Activated CD8-positive, alpha-beta memory T cell treated with anti-CD3 and anti-CD28 coated beads for 4 hours (primary cell): ENCODE measurements at places on chromosomes 12 and 14.

- DNase-seq, result no peak
Measured at GRCh38 chr14:96207686-96208085, 3.0 kb downstream of the BDKRB2 start.

DNA sequence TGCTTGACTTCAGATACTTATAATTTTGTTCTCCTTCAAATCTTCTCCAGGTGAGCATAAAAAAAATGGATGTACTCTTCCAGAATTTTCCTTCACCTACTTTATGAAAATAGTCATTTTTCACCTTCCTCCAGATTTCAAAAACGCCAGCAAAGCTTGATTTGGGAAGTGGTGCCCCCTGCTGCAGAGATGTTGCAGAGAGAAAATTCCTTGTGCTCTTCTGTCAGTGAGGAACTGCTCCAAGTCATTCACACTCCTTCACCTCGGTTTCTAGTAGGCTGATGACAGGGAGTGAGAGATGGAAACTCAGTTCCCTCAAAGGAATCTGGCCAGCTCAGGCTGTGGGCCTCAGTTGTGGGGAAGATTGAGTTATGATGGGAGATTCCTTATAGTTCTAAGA is 24.2 kb upstream of the RNASE3 start:
- DNase-seq, result no peak

DNA sequence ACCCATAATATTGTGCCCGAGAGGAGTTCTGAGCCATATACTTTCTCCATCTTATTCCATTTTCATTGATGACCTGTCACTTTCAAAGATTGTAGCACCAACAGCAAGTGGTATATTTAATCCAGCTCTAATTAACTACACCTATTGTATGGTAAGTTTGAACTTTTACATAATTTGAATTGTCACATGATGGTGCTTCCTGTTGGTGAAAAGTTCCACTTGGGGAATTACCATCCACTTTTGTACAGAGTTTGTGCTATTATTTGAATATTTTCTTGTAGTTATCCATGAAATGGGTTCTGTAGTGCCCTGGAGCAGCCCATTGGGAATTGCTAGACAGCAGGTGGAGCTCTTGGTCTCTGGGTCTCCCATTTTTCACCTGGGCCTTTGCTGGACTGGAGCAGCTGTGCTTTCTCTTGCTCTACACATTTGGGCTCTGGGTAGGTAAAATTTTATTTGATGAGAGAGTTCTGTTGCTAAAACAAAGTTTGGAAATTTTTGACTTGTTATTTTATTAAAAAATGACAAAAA is 3.0 kb downstream of the SMCO3 start:
- DNase-seq, result no peak

GRCh38 chr12:118185602-118186397 is 49.9 kb downstream of the PEBP1 start:
- no peak for DNase-seq

GRCh38 chr12:76041406-76041805 is 9.8 kb upstream of the PHLDA1 start:
- no peak for DNase-seq

GRCh38 chr12:128820723-128821432 is 2.9 kb downstream of the SLC15A4 start:
- no peak for DNase-seq

- no peak for DNase-seq
Measured at GRCh38 chr14:53948205-53948884, 8.3 kb downstream of the BMP4 start.

GRCh38 chr14:51552275-51552674 is 99.4 kb upstream of the FRMD6 start:
- no peak for DNase-seq

GRCh38 chr14:75223664-75224154 is 47.3 kb upstream of the TMED10 start:
- DNase-seq, result no peak

DNA sequence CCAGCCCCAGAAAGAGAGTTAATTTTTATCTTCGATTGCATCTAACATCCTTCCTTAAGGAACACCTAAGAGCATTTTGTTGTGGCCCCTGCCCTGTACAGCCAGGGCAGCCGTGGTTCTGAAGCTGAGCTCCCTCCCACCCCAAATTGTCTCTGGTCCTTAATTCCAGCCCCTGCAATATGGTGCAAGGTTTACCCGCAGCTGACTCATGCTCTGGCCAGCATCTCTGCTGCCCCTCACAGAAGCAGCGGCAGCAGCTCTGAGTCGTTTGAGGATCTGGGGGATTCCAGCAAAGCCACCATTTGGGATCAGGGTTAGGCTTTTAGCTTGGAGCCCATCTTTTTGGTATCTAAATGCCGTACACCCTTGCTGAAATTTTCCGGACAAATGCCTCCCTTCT is 3.3 kb downstream of the DLK1 start:
- DNase-seq, result no peak

- no peak for DNase-seq
Measured at GRCh38 chr12:123006977-123007376, 26.5 kb downstream of the ARL6IP4 start.

DNA sequence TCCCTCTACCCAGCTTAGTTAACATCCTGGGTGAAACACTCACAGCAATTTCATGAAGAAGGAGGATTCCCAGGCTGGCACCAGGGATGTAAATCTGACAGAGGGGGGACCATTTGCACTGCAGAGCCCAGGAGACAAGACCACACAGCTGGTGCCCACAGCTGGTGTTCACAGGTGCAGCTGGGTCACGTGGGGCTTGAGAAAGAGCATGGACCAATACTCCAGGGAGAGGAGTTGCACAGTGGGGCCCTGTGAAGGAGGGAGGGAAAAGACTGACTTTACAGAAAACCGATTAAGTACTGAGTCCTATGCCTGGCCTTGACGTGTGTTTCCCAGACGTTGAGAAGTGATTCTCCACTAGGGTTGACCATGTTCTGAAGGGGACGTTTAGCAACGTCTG is 1316.7 kb upstream of the TMEM132C start:
- DNase-seq, result no peak

- no peak for DNase-seq
Measured at GRCh38 chr12:121968876-121969275, 50.5 kb downstream of the CFAP251 start.

- DNase-seq, result no peak
Measured at GRCh38 chr14:71050227-71050823, 143.1 kb downstream of the PCNX1 start.

DNA sequence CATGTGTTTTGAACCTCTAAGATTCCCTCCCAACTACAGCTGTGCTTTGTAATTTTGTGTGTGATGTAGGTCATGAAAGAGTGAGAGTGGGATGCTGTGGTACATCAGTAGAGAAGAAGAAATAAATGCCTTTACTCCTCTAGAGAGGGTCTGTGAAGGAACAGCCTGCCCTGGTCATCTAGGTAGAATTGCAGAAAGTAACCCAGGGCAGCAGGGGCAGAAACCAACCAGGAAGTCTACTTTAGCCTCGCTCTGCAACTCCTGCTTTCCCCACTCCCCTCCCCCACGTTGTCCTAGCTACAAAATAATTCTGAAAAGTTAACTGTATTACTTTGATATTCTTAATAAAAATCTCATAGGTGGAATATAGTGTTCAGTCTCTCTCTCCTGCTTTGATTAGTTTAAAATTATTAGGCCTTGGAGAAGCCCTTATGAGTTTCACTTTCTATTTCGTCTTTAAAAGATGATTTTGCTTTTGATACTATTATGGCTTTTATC is 7.5 kb downstream of the TBK1 start:
- DNase-seq, result no peak

- no peak for DNase-seq
Measured at GRCh38 chr12:115223991-115224390, 540.0 kb upstream of the TBX3 start.

DNA sequence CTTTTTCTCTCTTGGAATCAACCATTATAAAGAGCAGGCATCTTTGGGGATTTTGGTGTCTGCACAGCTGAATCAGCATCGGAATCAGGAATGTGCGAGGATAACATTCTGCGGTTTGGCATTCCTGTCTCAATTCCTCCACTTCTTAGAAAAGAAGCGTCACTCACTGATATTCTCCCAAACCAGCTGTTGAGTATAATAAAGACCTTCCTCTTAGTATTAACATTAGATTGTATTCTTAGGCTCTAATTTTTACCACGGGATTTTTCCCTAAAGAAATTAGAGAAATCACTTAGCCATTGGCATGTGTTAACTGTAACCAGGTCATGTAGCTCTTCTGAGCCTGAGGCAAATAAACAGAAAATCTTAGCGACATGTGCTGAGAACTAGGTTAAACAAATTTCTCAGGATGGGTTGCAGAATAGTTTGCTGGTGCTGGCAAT is 128.7 kb downstream of the TMX1 start:
- no peak for DNase-seq

DNA sequence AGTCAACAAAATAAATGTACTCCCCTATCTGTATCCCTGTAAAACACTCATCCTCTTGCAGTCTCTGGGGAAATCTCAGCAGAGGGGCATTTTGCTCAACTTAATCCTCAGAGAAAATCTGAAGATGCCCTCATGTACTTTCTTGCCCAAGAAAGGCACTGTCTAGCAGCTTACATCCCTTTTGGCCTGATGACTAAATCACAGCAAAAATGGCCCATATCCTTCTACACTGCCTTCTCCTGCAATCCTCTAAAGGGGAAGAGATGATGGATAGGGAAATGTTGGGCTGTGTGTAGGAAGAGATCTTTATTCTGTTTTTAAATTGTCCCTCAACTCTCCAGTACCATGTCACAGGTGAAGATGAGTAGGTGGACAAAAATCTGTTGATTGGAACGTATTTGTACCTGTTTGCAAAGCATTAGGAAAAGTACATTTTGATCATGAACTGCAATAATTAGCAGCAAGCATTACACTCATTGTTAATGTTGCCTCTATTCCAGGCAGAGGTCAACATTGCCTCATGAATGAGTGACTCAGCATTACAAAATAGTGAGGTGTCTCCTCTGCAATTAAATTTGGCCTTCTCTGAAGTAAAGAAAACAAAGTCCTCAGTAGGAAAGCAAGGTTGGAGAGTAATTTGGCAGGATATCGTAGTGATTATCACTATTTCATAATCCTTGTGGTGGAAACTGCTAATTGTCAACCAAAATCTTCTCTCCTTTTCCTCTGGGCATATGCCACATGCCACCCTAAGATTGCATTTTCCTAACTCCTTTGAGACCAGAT is 172.4 kb upstream of the CAND1 start:
- no peak for DNase-seq

GRCh38 chr14:71319666-71320065 is 412.4 kb downstream of the PCNX1 start:
- DNase-seq, result no peak

GRCh38 chr14:60812987-60813386 is 78.4 kb downstream of the MNAT1 start:
- no peak for DNase-seq

GRCh38 chr14:100588671-100589070 is 1.5 kb upstream of the BEGAIN start:
- DNase-seq, result no peak

GRCh38 chr14:104519721-104520120 is 59.8 kb upstream of the C14orf180 start:
- no peak for DNase-seq

DNA sequence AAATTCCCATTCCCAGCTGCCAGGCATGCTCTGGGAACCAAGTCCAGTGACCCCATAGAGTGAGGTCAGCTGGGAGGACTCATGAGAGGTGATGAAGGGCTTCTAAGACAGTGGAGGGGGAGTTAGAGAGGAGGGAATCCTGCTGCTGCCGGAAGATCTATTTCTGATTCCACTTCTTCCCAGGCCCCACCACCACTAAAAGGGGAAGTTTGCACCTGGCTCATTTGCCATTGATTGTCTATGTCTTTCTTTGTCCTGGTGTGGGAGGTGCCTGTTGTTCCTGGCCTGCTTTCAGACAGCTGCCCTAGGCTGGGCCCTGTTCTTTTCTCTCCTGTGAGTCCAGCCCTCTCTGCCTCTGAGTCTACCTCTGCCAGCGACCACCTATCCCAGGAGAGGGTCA is 3.0 kb upstream of the KRT6A start:
- no peak for DNase-seq

DNA sequence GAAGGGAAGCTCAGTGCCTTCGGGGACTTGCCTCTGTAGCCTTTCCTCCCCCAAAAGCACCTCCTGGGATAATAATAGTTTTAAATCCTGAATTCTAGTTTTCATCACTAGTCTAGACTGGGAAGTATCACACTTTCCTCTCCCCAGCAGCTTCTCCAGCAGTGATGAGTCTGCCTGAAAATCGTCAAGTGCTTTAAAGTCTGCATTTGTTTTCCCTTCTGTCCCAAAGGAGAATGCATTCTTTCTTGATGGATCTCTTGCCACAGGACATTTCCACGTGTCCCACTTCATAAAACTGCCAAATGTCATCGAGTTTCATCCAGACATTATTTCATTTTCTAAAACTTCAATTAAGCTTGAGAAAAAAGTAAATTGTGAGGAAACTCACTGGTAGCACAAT is 15.0 kb downstream of the CSRP2 start:
- no peak for DNase-seq

GRCh38 chr14:28681681-28682080 is 84.9 kb upstream of the FOXG1 start:
- no peak for DNase-seq

GRCh38 chr14:42628602-42629001 is 1021.9 kb downstream of the LRFN5 start:
- no peak for DNase-seq

DNA sequence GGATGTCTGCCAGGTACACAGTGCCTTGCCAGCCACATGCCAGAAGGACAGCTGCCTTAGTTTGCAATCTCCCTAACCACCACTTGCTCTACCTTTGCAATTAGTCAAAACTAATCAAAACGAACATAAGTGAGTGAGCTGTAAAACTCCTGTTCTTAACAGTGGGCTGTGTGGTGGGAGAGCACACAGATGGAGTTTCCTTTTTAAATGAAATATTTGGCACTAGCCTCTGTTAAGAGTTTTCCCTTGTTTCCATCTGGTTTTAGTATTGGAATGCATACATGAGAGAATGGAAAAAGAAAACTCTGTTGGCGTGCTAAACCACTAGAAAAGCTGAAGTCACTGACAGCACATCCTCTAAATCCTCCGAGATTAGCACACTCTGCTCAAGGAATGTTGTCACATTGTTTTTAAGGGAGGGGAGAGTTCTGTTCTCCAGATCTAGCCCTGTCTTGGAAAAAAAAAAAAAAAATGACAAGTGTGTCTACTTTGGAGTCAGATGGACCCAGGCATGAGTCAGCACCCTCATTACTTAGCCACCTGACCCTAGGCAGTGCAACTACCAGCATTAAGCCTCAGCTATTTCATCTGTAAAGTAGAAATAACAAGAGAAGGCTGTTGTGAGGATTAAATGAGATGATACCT is 83.9 kb downstream of the STXBP6 start:
- DNase-seq, result no peak

DNA sequence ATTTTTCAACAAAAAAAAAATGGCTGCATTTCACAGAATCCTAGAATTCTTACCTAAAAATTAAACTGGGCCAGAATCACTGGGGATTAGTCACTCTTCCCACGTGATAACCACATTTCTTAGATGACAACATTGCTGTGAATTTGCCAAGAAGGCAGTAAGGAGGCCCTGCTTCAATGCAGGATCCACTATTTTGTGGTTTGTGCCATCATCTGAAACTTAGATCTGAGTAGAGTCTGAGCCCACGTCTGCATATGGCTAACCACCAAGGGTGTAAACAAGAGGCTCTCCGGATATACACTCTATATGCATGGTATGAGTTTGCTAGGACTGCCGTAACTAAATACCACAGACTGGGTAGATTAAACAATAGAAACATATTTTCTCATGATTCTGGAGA is 24.4 kb upstream of the TBX5 start:
- DNase-seq, result no peak
